Effector memory CD8-positive, alpha-beta T cell (primary cell): ENCODE measurements at places on chromosomes 3 and 15.

- DNase-seq, result no peak
These were observed 7.7 kb downstream of the TKT start for GRCh38 chr3:53248161-53248560.

- no peak for DNase-seq
These were observed 25.9 kb downstream of the PHC3 start for GRCh38 chr3:170155604-170156003.

DNA sequence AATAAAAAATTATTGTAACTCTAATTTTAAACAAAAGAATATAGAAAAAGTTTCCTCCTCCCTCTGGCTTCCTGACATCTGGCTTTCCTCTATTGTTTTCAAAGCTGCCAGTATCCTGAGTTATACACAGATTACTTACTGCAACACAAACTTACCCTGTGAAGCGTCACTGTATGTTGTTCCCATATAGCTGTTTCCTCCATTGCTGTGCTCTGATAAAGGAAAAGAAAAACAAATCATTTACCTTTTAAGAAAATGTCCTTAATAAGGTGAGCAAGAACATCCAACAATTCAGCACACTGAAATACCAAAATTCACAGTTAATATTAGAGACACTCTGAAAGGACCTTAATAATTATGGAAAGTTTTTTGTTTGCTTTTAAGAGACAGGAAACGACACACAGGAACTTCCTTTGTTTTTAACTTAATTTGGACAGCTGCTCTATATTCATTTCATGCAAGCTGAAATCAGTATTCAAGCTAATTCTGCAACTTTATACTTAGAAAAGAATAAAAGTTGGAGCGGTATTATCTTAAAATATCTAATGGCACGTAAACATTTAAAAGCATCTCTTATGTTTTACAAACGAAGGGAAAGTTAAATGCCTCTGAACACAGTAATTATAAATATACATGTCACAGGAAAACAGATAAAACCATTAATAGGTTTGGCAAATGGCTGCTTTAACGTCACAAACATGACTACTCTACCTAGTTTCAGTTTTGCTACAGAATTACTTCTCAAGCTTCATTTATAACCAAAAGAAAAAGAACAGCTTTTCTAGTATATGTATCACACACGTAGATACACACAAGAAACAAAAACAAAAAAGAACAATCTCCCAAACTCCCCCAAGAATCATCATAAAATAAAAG lies 21.5 kb downstream of the TJP1 start:
- no peak for DNase-seq

- no peak for DNase-seq
These were observed 147.5 kb upstream of the SOX2 start for GRCh38 chr3:181564222-181564621.

DNA sequence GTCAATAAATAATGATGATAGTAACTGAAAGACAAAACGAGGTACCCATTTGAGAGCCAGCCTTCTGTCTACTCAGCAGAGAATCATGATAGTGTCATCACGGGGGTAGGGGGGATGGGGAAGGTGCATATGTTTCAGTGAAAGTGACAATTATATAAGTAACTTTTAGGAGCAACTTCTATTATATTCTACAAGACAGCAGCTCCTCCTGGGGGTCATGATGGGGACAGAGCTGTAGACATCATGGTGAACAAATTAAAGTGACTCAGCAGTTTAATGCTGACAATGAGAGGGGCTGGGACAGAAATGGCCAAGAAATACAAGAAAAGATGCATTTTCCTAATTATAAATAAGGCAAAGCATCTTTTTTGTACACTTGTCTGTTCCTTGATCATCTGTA lies 11.8 kb downstream of the CAPN3 start:
- no peak for DNase-seq

- no peak for DNase-seq
These were observed 436.0 kb upstream of the THBS1 start for GRCh38 chr15:39144613-39145499.

DNA sequence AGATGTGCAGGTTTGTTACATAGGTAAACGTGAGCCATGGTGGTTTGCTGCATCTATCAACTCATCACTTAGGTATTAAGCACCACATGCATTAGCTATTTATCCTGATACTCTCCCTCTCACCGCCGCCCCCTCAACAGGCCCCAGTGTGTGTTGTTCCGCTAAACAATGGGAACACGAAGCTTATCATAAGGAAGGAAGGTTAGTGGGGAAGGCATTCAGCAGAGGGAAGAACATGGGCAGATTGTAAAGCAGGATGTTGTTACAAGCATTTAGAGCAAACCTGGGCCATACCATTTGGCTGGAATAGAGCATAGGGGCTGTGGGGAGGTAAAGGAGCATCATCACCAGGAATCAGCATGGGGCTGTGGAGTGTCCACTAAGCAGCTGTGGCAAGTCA lies 111.8 kb downstream of the SSR3 start:
- DNase-seq, result no peak

GRCh38 chr3:141373768-141374526 lies 5.6 kb downstream of the ZBTB38 start:
- no peak for DNase-seq
